ENCODE measurements at places on chromosomes 1 and 21.
A peak's percentile ranks its signal among the peaks of the same experiment; 100 is the strongest.

DNA sequence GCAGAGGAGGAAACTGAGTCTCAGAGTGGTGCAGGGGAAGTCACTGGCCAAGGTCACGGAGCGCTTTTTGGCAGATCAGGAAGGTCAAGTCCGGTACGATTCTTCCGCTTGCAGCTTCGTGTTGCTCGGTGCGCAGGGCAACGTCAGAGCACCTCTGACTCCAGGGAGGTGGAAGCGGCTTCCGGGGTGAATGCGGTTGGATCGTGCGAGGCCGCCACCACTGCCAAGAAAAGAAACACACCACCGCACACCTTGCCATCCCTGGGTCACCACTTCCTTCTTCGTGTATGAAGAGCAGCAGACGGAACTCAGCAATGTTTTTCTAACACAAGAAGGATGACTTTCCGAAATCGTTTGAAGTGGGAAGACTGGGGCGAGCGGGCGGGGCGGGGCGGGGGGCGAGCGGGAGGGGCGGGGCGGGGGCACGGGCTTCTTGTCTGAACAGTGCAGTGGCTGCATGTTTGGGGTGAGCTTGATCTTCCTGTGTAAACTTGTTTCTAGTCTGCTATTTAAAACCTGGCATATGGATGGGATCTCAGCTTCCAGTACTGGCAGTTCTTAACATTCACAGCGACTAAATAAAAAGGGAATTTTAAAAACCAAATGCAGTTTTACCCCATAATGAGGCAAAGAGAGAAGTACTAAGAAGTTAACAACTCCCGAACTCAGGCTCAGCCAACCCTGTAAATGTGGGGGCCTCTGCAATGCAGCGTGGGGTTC lies 300.0 kb downstream of the RRAGC start:
- peak; percentile 79 for DNase-seq

- no peak for DNase-seq
Measured at GRCh38 chr1:202964791-202965410, 2.2 kb downstream of the CYB5R1 start.

DNA sequence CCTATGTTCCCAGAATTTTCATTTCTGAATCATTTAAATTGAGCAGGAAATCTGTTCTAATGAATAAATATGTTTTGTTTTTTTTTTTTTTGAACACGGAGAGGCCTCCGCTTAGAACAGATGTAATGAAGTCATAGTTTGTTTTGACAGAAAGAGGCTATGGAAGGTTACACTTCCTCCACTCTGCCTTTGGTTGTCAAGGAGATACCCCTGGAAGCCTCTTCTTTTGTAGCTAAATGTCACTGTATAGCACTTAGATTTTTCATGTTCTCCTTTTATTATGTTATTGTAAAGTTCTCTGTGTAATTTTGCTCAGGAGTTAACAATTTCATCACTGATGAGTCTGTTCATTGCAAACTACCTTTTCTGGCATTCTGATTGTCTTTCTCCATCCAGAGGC lies 22.7 kb upstream of the GNG12 start:
- DNase-seq = no peak

DNA sequence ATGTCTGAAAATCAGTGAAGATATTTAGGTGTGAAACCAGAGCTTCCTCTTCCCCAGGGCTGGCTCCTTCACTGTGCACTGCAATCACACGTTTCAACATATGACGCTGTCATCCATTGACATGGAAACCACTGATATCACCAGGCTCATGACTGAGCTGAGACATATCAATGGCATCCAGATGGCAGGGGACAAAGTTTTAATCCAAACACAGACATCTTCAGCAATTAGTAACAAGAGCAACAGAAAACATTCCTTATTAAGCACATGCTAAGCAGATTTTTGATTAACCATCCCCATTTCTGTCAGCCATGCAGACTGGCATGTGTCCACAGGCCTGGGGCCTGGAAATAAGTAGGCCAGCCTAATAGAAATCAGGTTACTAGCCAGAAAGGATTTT lies 108.0 kb upstream of the ADAR start:
- DNase-seq = no peak

DNA sequence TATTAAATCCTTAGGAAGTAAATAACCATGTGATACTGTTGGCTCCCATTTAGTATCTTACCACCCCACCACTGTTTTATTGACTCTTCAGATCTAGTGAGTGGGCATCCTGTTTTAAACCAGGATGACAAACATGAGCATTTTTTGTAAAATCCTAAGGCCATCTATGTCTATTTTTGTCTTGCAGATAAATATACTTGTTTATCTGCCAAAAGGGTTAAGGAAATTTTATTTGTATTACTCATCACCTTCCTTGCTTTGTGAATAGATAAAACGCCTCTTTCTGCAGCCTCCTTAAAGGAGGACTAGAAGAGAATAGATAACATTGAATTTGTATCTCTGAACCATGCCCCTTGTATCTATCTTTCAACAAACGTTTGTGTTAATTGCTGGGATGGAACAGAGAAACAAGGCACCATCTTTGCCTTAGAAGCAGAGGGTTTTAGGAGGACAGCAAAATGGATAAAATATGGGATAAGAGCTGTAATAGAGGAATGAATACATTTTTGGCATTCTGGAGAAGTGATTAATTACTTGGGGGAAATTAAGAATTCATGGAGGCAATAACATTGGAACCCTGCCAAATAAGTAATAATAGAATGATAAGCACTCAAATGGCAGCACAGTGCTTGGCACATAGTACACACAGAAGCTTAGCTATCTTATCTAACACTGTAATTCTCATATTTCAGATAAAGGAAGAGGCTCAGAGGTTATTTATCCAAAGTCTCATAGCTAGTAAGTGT lies 14.7 kb downstream of the YTHDF2 start:
- no peak for DNase-seq

DNA sequence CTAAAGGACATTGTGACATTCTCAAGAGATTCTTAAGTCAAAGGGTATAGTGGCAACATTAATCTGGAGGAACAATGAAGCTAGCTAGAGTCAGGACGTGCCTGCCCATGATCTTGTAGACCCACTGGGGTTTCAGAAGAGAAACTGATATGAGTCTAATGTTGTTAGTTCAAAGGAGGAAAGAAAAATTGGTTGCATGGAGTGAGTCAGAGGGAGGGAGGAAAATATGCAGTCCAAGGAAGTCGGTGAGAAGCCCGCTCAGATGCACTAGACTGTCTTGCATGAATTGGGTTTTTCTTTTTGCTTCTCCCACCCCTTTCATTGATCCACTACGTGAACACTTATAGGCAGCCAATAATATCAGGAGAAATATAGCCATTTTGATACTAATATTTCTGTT lies 53.8 kb upstream of the SYT14 start:
- no peak for DNase-seq

DNA sequence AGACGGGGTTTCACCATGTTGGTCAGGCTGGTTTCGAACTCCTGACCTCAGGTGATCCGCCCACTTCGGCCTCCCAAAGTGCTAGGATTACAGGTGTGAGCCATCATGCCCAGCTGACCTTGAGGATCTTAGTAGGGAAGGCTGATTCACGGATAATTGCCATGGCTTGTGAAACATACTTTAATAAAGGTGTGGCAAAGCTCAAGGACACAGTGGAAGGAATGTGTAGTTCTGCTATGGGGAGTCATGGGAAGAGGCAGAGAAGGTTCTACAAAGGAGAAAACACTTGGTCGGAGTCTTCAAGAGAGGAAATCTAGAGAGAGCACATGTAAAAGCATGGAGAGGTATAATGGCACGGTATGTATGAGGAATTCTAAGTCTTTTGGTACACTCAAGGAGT lies 12.7 kb upstream of the PTCH2 start:
- DNase-seq = no peak

DNA sequence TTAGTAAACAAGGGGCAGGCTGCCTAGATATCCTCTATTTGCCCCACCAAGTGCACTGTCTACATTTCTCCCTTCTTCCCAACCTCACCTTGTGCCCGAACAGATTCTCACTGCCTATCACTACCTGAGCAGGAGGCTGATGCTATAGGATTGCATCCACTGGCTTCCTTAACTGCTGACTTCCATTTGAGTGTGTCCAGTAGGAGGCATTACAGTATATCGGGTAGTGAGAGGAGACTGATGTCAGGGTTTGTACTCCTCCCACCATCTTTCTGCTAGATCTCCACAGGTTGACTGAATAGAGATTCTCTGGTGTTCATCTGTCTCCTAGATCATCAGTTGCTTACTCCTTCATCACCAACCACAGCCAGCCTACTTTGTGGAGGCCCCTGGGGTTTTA lies 796.3 kb downstream of the LRRIQ3 start:
- DNase-seq = no peak

GRCh38 chr1:173042806-173043205 lies 7.9 kb downstream of the TNFSF18 start:
- DNase-seq = no peak

DNA sequence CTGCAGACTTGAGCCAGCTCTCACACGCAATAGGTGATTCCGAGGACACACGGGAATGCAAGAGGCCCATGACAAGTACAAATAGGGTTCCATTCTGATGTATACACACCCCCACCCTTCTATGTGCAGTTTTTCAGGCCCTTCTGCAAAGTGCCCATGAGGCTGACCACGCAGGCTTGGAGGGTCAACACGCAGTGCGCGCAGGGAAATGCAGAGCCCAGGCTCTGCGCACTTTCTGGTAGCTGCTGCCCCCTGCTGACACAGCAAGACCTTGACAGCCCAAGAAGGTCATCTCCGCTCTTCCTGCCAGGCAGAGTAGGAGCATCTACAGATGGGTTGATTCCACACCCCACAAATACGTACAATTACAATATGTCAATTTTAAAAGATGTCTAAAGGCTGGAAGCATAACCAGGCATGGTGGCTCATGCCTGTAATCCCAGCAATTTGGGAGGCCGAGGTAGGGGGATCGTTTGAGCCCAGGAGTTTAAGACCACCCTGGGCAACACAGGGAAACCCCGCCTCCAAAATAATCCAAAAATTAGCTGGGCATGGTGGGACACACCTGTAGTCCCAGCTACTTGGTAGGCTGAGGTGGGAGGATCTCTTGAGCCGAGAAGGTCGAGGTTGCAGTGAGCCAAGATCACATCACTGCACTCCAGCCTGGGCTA lies 18.5 kb downstream of the SH3BP5L start:
- DNase-seq = peak; percentile 57

DNA sequence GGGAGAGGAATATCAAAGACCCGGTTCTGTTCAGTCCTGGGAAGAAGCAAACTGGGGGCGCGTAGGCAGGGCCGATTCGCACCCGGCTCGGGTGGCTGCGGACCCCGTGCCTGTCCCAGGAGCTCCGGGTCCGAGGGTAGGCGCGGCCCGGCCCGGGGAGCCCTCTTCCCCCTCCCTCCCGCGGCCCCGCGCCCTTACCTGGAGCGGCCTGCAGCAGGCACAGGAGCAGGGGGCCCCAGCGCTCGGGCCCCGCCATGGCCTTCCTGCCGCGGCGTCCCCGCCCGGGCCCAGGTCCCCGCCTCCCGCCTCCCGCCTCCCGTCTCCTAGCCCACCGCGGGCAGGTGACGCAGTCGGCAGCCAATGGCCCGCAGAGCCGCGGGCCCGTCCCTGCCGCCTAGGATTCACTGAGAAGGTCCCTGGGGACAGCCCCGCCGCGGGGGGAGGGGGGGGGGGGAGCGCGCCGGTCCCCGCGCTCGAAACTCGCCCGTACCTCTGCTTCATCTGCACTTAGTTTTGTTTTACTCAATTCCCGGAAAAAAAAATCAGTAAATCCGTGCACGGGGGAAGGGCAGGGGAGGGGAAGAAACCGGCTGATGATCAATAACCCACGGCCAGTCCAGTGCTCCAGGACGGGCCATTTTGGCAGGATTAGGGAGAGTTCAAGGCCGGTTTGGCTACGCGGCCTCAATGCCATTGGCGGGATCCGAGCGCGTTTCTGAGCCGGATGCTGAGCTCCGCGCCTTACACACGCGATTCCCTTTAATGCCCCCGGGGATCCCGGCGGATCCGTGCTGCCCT lies at the start of gene IFNLR1:
Gene IFNLR1 (minus strand): TSS at position 297 of the 798 bp plus-strand sequence. CDS start 41 bp downstream, at position 256.
- peak; percentile 75 for DNase-seq

DNA sequence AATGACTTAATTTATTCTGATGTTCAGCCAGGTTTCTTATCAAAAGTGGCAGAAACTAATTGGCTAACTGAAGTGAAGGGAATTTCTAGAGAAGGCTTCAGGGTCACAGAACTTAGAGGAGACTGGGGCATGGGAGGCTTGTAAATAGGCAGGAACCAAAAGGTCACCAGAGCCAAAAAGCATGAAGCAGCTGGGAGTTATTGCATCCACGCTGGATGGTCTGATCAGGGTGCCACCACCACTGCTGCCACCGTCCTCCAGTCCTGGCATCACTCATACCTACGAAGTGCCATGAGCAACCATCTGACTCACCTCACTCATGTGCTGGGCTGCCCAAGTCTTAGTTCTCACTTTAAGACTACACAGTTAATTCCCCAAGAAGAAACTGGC lies 82.5 kb upstream of the DPH5 start:
- DNase-seq = no peak

DNA sequence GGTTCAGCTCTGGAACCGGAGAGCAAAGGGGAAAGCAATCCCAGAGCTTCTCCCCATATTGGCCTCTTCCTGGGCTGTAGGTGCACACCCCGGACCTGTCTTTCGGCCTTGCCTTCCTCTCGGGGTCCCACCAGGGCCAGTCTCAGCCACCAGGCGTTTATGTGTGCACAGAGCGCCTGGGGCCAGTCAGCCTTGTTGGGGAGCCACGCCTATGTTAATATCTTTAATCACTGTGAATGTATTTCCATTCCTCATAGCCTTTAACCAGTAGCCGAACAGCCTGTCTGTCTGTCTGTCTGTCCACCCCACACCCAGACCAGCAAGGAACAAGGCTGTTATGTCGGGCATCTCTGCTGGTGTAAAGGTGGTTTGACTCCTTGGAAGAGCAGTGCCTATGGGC lies 18.8 kb downstream of the KCNC4 start:
- no peak for DNase-seq

DNA sequence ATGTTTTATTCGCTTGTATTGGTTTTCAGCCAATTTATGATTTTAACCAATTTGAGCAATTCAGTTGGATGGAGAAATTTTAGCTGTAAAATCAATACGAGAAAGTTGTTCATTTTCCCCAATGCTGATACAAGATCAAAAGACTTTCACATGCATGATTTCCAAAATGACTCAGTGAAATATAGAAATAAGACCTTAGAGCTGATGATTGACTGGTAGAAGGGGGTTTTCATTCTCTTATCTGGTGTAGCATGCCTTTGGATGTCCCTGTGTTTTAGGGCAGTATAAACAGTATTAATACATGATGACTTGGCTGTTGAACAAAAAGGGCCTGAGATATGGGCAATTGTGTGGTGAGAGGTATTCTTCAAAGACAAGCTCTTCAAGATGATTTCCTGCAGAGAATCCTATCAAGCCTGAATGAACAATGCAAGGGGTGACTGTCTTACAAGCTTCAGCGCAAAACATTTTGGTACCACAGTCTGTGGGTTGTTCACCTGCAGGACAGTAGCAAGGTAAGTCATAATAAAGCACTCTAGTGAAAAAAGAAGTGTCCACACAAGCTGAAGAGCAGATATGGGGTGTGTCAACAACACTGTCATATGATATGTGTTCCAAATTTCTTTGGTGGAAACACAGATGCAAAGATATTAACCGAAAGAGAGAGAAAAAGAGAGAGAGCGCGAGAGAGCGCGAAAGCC lies 156.2 kb downstream of the TNFSF18 start:
- no peak for DNase-seq

- DNase-seq = no peak
Measured at GRCh38 chr1:37089750-37090149, 55.4 kb upstream of the GRIK3 start.

Data from activated CD4-positive, CD25-positive, alpha-beta regulatory T cell treated with anti-CD3 and anti-CD28 coated beads, Interleukin-2, amount 50 U/mL, for 72 hours (primary cell).